ENCODE measurements at places on chromosomes 16 and 17.
A peak's percentile ranks its signal among the peaks of the same experiment; 100 is the strongest.

DNA sequence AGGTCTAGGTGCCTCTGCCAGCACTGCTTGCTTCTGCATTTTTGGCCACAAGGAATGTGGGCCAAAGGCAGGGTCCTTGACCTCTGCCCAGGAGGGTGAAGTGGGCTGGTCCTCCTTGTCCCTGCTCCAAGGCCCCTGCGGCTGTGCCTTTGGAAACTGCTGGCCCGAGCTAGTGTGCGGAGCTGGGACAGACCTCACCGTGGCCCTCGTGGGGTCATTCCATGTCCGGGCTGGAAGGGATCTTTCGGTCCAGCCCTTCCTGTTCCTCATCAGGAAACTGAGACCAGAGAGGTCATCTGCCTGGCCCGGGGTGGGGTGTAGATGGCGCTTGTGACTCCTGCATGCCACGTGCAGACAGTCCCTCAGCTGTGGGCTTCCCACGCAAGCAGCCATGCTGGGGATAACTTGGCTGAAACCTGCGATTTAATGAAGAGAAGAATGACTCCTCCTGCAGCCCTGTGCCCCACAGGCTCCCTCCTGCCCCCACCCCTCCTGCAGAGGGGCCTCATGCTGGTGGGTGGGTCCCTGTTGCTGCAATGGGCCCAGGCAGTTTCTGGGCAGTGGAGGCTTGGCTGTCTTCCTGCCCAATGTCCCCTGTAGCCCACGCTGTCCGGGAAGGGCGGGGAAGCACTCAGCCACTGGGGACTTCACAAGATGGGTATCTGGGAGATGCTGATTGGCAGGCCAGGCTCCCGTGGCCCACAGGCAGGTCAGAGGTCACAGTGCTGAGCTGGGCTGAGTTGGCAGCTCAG, 245.2 kb downstream of the SEC14L1 start:
- no peak for DNase-seq

- no peak for DNase-seq
Observed at GRCh38 chr16:59126486-59126885, 392.4 kb upstream of the GOT2 start.

DNA sequence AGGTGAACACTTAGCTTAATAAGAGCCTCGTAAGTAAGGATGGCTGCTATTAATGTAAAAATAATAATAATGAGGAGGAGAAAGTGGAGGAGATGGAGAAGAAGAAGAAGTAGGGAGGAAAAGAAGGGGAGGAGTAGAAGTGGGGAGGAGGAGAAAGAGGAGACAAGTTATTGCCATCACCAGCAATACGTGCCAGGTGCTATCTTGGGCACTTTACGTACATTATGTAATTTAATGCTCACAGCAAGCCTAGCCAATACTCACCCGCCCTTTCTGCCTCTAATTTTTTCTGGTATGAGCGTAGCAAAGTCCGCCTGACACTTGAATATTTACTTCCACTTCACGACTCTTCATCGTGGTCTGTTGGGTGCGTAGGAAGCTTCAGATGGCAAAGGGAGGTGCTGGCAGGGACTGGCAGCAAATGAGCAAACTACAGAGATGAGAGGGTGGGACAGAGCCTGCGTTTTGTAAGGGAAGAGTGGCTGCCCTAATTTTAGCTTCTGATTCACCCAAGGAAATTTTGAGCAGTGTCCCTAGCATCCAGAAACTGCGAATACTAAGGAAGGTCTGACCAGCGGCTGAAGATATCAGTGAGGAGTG, 42.1 kb upstream of the CDH13 start:
- DNase-seq: no peak

- DNase-seq: no peak
Observed at GRCh38 chr17:17121162-17121561, 78.9 kb downstream of the MPRIP start.

GRCh38 chr16:87074641-87075318, 242.4 kb downstream of the C16orf95 start:
- DNase-seq: no peak

DNA sequence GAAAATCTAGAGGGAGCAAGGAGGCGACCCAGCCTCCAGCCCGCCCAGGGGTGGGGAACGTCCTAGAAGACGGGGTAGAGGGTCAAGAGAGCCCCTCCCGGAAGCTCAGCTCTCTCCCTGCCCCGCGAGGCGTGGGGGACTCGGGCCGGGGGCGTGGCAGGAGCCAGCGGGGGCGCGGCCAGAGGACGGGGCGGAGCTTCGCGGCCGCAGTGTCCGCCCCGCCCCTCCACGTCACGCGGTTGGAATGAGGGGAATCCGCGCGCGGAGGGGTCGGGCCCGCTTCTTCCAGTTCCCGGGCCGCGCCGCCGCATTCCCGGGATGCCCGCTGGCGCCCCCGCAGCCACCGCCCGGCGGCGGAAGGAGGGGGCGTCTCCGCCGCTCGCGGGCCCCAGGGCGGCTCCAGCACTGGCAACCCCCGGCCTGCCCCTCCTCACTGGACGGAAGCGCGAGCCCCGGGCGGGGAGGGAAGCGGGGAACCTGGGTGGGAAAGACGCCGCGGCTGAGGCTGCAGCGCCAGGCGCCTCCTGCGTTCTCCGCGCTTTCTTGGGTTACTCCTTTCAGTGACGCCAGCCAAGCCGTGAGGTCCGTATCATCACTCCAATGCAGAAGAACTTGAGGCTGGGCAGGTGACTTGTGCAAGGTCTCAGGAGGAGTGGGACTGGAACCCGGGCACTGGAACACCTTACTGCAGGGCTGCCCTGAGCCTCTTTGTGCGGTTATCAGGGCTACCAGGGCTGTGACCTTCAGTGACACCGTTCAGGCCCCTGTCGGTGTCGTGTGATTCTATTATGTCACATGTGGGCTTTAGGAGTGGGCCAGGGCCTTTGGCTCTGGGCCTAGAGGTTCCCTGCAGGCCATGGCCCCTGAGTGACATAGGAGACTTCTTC, 4.3 kb downstream of the MYO1C start:
- DNase-seq: peak; percentile 51

GRCh38 chr17:79991924-79992648, 43.6 kb downstream of the TBC1D16 start:
- DNase-seq: no peak

GRCh38 chr17:16484445-16485175, 7.4 kb downstream of the LRRC75A start:
- DNase-seq: no peak

GRCh38 chr17:28141313-28141712, 98.8 kb downstream of the NLK start:
- no peak for DNase-seq

GRCh38 chr16:69166221-69166833, 20.6 kb upstream of the SNTB2 start:
- DNase-seq: no peak

GRCh38 chr17:47676510-47677165, 17.3 kb upstream of the TBKBP1 start:
- DNase-seq: no peak

DNA sequence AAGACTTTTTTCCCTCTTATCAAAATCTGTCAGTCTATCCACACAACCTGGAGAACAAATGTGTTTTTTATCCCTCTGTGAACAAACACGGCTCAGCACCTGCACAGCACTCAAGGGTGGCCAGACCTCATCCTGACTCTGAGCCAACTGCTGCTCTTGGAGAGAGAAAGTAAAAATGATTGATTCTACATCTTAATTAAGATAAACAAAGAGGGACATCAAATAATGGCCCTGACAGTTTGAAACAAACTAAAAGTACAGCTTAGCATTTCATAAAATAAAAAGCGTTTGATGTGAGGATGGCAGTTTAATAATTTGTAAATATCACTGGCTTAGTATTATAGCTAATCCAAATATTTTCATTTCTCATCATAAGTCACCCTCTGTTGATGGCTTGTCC, 106.2 kb downstream of the SNX11 start:
- DNase-seq: no peak

GRCh38 chr16:53213542-53213941, 158.8 kb downstream of the CHD9 start:
- no peak for DNase-seq

GRCh38 chr17:17075125-17075781, 33.0 kb downstream of the MPRIP start:
- DNase-seq: no peak

GRCh38 chr17:8912084-8912981, 44.9 kb upstream of the PIK3R6 start:
- DNase-seq: no peak

GRCh38 chr17:2867441-2868424, 71.5 kb downstream of the RAP1GAP2 start:
- DNase-seq: no peak

- DNase-seq: peak; percentile 92
Observed at GRCh38 chr17:2592971-2593820, at the start of gene PAFAH1B1. Gene PAFAH1B1 (plus strand): TSS chr17:2593654. CDS start chr17:2638289, 44,635 bp downstream.

DNA sequence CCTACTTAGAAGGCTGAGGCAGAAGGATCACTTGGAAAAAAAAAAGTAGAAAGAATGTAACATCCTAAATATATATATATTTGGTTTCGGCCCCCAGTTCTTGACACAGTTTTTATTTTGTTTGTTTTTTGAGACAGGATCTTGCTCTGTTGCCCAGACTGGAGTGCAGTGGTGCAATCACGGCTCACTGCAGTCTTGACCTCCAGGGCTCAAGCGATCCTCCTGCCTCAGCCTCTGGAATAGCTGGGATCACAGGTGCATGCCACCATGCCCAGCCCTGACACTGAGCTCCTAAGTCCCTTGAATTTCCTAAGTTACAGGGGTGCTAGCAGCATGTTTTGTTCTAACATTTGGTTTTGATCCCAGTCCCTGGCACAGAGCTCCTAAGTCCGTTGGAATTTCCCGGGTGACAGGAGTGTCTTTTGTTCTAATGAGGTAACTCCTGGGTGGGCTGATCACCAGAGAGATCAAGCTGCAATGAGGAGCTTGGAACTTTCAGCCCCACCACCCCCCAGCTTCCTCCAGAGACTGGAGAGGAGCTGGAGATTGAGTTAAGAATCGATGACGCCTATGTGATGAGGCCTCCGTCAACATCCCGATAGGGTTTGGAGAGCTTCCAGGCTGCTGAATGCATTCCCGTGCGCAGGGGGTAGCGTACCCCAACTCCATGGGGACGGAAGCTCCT, 20.0 kb downstream of the MXRA7 start:
- DNase-seq: no peak

- DNase-seq: no peak
Observed at GRCh38 chr16:27317320-27317719, 3.5 kb downstream of the IL4R start.

DNA sequence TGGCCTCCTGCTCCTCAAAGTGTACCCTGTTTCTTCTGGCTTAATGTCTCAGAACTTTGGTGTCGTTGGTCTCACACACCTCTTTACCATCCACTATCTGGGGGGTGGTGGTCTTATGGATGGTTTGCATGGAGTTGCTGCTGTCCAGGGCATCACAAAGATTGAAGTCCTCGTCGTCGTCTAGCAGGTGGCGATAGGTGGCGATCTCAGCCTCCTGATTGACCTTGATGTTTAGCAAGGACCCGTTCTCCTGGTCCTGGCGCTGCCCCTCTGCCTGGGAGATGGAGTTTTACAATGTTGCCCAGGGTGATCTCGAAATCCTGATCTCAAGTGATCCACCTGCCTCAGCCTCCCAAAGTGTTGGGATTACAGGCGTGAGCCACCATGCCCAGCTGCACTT, 31.1 kb upstream of the HELZ start:
- DNase-seq: no peak

DNA sequence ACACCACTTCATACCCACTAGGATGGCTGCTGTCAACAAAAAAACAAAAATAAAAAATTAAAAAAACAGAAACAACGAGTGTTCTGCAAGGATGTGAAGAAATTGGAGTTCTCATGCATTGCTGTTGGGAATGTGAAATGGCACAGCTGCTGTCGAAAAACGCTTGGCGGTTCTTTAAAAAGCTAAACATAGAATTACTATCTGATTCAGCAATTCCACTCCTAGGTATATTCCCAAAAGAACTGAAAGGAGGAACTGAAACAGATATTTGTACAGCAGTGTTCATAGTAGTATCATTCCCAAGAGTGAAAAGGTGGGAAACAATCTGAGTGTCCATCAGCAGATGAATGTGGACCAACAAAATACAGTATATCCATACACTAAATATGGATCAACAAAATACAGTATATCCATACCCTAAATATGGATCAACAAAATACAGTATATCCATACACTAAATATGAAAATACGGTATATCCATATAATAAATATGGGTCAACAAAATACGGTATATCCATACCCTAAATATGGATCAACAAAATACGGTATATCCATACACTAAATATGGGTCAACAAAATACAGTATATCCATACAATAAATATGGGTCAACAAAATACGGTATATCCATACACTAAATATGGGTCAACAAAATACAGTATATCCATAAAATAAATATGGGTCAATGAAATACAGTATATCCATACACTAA, 8.7 kb downstream of the METTL16 start:
- no peak for DNase-seq

DNA sequence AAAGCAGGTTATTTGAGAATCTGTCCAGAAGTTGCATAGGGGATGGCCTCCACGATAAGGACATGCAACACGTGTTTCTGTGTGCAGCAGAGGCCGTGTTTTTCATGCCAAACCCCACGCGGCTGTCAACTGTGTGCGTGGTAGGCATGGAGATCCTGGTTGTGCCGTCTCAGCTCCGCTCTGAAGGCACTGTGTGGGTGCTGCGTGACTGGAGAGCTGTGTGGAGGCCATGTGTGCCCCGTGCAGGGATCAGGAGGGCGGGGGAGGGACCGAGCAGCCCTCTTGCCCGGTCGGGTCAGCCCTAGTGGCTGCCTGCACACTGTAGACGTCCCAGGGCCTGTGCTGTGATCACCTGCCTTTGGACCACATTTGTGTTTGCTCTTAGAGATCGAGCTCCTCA, 74.5 kb downstream of the SEC14L1 start:
- DNase-seq: no peak

GRCh38 chr16:74094514-74094913, 202.1 kb upstream of the PSMD7 start:
- no peak for DNase-seq

DNA sequence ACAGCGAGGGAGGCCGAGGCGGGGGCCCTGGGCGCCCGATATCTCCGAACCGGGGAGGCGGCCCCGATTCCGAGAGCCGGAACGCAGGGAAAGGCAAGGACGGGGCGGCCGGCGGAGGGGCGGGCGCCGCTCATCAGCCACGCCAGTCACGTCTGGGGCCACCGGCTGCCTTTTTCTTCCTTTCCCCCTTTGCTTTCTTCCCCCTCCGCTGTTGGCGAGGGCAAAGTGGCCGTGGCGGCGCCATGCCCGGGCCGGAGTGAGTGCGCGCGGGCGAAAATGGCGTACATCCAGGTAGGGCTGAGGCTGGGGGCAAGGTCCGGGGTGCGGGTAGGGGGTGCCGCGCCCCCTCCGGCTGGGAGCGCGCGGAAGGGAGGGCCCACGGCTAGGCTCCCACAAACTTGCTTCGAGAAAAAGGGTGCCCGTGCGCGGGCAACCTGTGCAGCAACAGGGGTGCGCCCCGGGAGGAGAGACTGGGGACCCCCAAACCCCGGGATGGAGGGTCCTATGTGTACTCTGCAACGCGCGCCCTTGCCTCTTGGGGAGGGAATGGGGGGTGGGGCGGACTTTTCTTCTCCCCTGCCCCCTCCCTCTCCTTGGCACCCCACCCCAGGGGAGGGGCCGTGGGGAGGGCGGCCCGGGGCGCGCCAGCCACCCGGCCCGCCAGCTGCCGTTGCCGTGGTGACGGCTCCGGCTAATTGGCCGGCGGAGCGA, 486 bp downstream of the SYT17 start:
- DNase-seq: no peak

Measured in stimulated activated CD4-positive, alpha-beta T cell treated with anti-CD3 and anti-CD28 coated beads, Interleukin-1b, Interleukin-23, amount 100 ng/mL, for 1 hour (primary cell).